Activated T-cell treated with anti-CD3 and anti-CD28 coated beads, Interleukin-2, amount 50 U/mL, for 1 hour (primary cell): ENCODE measurements at places on chromosomes 6 and 20.

GRCh38 chr6:15369838-15370237, 124.0 kb downstream of the JARID2 start:
- DNase-seq, result no peak

GRCh38 chr6:99520855-99521632, 5.8 kb upstream of the USP45 start:
- DNase-seq, result peak; percentile 77

GRCh38 chr6:85058806-85059205, 294.4 kb upstream of the TBX18 start:
- no peak for DNase-seq

GRCh38 chr6:130115036-130115435, 96.7 kb downstream of the L3MBTL3 start:
- DNase-seq, result no peak

DNA sequence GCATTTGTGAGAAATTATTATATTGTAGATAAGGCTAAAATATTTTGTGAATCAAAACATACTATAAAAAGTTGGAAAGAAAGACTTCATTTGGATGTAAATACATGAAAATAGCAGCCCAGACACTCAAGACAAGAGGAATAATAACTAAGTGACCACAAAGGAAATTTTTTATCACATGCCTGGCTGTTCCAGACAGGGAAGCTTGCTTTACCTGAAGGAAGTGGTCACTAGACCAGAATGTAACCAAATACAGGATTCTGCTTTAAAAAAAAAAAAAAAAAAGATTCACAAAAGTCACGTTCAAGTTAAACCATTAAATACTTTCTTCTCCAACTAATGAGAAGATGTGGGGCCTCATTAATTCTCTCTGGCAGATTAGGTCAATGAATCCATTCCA, 9.3 kb upstream of the HLA-DQB2 start:
- DNase-seq, result no peak

GRCh38 chr6:169998457-169998856, 247.0 kb downstream of the ERMARD start:
- no peak for DNase-seq

GRCh38 chr6:70107852-70108629, 194.8 kb downstream of the COL9A1 start:
- no peak for DNase-seq

DNA sequence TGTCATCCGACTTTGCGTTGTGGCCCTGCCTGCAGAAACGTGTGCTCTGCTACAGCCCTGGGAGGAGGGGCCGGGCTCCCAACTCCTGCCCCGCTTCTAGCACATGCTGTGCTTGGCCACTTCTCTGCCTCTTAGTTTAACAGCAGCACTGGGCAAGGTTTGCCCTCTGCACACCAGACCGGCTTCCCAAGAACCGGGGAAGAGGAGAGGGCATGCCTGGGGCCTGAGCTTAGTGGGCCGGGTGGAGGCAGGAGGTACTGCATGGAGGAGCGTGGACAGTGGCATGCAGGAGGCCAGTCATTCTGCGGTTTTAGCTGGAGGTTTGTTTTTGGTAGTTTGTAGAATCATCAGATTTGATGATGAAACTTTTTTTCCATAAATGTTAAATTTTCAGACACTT, 45.5 kb downstream of the CEP43 start:
- DNase-seq, result no peak

GRCh38 chr20:10769700-10770099, 95.9 kb upstream of the JAG1 start:
- DNase-seq, result no peak

DNA sequence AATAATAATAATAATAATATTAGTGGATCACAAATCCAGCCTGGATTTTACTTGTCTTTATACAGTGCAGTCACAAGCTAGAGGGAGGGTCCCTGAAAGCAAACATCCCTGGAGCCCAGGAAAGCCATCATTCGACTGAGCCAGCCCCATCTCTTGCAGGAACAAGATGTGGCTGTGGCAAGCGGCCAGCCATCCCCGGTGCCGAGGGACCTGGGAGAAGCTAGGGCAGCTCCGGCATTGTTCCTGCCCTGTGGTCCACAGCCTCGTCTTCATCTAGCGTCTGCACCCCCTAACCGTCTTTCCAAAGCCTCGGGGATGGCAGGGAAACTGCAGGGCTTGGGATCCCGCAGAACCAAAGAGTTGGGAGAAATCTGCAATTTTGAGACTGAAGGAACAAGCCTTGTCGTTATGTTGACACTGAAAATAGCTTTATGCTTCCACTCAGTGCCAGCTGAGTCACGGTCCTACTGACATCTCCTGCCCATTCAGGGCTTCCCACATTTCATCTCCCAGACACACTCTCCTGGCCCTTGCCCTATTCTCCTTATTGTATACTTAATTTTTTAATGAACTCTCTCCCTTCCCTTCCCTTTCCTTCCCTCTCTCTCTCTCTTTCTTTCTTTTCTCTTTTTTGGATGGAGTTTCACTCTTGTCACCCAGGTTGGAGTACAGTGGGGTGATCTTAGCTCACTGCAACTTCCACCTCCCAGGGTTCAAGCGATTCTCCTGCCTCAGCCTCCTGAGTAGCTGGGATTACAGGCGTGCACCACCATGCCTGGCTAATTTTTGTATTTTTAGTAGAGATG, 62.5 kb upstream of the ZNFX1 start:
- DNase-seq, result no peak

DNA sequence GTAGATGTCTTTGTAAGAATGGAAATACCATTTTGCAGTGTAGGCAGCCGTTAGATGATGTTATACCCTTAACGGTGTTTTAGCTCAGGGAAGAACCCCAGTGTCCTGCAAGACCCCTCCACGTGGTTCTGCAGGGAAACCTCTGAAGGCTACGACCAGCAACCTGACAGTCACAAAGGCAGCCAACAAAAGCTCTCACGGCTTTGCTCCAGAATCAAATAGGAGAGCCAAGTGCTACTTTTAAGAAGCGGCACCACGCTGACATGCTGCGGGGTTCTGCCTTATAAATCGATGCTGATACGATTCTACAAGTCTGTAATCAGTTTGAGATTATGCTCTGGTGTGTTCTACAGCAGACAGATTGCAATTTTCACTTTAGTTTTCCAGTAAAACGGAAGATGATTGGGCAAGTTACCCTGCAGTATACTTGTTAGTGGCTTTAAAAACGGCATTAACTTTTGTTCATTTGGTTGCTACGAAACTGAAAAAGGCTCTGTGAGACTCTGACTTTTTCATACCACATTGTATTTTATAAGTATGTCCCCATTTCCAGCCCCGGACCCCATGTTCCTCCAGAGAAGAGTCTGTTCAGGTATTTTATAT, 312.9 kb downstream of the SAMD5 start:
- DNase-seq, result no peak

- DNase-seq, result no peak
Observed at GRCh38 chr6:143579703-143580102, 68.2 kb upstream of the FUCA2 start.
